Kidney tubule cell (primary cell): ENCODE measurements at places on chromosomes 16 and 17.

GRCh38 chr17:4177806-4178205 lies 34.8 kb downstream of the CYB5D2 start:
- DNase-seq: no peak

DNA sequence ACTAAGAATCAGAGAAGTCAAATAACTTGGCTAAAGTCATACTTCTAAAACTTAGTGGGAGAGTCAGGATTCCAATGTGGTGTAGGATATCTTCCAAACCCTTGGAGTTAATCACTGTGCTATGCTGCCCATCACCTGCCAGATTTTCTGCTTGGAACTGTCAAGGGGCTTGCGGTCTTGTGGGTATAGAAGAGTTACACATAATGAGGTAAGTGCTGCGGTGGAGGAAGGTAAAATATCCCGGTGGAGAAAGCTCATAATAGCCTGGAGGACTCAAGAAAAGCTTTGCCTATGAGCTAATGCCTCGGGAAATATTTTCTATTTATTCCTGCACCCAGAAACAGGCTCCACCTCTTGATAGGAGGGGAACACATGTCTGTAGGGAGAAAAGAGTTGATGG lies 195.6 kb downstream of the UTP18 start:
- DNase-seq: no peak

- no peak for DNase-seq
Observed at GRCh38 chr17:9419932-9420453, 155.6 kb downstream of the STX8 start.

GRCh38 chr16:31413381-31413780 lies 14.8 kb downstream of the COX6A2 start:
- no peak for DNase-seq

DNA sequence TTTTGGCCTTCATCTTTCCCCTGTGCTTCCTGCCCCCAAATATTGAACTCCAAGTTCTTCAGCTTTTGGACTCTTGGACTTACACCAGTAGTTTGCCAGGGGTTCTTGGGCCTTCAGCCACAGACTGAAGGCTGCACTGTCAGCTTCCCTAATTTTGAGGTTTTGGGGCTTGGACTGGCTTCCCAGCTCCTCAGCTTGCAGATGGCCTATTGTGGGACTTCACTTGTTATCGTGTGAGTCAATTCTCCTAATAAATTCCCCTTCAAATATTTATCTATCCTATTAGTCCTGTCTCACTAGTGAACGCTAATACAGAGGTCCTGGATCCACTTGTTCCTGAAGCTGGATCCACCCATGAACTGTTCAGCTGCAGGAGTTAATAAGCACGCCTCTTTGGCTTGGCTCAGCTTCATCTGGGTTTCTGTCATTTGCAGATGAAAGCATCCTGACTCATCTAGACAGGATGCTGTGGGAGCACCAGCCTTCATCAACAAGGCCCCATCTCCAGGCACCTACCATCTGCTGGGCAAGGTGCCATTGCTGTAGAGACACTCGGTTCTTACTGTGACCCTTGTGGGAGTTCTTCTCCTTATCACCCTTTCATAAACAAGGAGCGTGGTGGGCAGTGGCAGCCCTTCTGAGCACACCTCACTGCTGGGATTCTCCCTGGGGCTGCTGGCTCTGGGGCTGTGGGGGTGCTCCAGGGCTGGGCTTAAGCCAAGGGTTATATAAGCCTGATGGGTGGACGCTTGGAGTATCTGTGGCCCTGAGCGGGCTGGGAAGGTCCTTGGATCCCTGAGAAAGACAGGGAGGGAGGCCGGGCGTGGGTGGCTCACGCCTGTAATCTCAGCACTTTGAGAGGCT lies 23.1 kb downstream of the LAT start:
- peak; percentile 60 for DNase-seq

- no peak for DNase-seq
Observed at GRCh38 chr16:9334103-9334502, 242.7 kb downstream of the HAPSTR1 start.

DNA sequence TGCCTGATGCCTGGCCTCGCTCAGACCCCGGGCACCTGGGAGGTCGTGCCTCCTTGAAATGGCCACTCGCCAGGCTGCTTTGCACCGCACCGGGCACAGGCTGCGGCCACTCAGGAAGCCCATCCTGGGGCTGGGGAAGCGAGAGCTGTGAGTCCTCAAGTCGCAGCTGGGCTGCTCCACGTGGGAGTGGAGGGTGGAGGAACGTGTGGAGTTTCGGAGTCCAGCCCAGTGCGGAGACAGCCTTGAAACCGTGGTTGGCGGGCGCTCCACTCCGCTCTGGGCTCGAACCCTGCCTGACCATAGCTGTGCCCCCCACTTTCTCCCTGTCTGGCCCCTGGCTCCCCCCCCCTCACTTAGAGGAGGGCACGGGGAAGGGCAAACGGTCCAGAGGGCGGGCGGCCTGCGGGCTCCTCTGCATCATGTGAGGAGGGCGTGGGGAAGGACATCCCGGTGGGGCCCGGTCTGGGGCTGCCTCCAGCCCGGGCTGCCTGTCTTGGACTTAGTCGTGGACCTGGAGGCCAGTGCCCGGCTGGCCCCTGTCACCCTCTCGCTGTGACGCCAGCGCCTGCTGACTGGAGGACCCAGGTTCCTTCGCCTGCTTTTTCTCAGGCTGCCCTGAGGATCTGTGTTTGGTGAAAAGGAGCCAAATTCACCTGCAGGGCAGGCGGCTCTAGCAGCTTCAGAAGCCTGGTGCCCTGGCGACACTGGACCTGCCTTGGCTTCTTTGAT lies 2.5 kb downstream of the UBE2I start:
- peak; percentile 22 for DNase-seq

DNA sequence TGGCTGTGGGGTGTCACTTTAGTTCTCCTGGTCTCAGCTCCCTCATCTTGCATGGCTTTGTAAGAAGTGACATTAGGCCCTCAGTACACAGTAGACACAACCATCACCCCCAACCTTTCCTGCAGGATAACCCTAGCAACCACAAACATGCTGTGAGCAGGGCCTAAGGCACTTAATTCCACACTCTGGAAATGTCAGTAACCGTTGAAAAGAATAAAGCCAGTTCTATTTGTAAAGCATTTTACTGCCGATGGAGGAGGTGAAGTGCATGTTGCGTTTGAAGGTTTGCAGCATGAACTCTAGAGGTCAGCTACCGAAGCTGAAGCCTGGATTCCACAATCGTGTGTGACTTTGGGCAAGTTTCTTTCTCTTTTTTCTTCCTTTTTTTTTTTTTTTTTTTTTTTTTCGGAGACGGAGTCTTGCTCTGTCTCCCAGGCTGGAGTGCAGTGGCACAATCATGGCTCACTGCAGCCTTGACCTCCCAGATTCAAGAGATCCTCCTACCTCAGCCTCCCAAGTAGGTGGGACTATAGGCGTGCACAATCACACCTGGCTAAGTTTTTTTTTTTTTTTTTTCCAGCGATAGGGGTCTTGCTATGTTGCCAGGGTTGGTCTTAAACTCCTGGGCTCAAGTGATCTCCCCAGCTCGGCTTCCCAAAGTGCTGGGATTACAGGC lies 26.1 kb upstream of the TOB1 start:
- DNase-seq: peak; percentile 26

DNA sequence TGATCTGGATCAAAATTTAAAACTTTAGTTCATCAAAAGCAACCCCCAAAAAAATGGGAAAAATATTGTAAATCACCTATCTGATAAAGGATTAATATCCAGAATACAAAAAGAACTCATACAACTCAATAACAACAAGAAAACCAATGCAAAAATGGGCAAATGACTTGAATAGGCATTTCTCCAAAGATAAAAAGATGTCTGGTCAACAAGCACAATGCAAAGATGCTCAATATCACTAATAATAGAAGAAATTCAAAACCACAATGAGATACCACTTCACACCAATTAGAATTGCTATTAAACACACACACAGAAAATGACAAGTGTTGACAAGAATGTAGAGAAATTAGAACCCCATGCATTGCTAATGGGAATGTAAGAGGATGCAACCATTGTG lies 40.4 kb downstream of the UBE2G1 start:
- no peak for DNase-seq

- DNase-seq: no peak
Observed at GRCh38 chr16:28984091-28984490, 761 bp upstream of the LAT start.

- no peak for DNase-seq
Observed at GRCh38 chr16:1745181-1745899, 26.0 kb downstream of the NME3 start.

DNA sequence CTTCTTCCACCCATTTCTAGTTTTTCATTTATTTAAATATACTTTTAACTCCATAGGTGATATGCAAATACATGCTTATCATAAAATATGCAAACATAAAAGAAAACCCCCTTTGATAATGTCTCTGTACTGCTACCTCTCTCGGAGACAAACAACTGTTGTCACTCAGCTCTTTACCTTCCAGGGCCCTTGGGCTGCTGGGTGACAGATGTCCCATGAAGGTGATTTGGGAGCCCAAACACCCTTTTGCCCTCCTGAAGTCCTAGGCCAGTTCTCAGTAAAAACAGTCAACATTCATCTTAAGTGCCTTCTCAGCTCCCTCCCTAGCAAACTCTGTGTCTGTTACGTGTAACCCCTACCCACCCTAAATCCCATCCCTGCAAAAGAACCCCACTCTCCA lies 37.5 kb downstream of the CHD9 start:
- no peak for DNase-seq
